ENCODE measurements at places on chromosomes 13 and 19.
A peak's percentile ranks its signal among the peaks of the same experiment; 100 is the strongest.

DNA sequence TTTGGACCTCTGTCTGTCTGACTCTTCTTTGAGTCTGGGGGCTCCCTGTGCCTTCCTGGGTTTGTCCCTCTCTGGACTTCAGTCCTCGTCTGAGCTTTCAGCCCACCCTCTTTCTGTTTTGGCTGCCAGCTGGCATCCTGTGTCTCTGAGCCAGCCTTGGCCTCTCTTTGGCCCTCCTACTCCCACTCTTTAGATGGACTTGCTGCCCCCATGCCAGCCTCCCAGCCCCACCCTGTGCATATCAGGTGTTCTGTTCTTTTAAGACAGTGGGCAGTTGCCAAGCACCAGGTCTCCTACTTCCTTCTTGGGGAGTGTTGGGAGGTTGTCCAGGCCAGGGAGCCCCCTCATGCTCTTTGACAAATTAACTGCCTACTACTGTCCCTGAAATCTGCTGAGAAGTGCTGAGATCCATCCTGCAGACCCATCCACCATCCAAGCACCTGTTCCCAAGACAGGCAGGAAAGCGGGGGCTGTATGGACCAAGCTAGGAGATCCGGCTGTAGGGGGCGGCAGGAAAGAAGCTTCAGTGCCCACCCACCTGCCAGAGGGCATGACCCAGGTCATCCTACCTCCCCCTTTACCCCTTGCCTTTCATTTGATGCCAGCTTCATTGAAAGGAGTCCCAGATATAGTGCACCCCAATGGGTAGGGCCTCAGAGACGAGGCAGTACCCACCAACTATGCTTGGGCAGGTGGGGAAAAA lies 9.6 kb downstream of the CIC start:
- no peak for DNase-seq

GRCh38 chr19:51719251-51719988 lies 4.4 kb downstream of the HAS1 start:
- no peak for DNase-seq

DNA sequence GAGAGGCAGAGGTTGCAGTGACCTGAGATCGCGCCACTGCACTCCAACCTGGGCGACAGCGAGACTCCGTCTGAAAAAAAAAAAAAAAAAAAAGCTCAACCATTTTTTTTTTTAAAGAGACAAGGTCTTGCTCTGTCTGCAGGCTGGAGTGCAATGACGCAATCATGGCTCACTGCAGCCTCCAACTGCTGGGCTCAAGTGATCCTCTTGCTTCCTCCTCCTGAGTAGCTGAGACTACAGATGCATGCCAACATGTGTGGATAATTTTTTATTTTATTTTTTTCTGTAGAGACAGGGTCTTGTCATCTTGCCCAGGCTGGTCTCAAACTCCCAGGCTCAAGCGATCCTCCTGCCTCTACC lies 10.3 kb downstream of the EHD2 start:
- DNase-seq, result peak; percentile 92

DNA sequence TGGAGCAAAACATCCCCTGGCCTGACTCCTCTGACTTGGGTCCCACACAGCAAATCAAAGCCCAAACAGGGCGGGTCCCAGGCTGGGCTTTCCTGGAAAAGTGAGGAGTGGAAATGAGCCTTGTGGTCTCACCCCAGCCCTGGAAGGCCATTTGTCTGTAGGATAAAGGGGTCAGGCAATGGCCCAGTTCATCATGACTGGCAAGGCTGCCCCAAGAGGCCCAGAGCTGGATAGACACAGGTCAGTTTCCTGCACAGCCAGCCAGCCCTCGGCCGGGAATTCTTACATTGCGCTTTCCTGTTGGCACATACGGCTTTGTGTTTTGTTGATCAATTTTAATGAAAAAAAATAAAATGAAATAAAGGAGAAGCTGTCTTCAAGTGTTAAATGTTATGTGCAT lies 174.3 kb downstream of the TSHZ3 start:
- no peak for DNase-seq

DNA sequence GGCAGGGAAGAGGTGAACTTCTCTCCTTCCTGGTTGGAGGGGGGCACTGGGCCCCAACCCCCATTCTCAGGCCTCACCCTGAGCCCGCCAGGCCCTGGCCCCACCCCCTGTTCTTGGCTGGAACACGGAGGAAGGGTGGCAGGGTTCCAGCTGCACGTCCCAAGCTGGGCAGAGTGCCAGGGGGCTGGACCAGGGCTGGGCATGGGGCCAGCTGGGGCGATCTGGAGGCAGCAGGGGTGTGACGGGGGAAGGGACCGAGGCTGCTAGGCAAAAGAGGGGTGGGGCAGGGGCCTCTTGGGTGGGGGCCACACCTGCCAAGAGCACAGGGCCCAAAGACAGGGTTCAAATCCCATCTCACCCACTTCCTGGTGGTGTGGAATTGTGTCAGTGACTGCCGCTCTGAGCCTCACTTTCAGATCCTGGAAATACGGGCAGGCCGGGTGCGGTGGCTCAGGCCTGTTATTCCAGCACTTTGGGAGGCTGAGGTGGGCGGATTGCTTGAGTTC lies 2.2 kb downstream of the HIF3A start:
- DNase-seq, result peak; percentile 83

- no peak for DNase-seq
Measured at GRCh38 chr13:47546391-47547225, 454.5 kb downstream of the SUCLA2 start.

GRCh38 chr19:6113616-6114188 lies 3.4 kb upstream of the RFX2 start:
- no peak for DNase-seq

DNA sequence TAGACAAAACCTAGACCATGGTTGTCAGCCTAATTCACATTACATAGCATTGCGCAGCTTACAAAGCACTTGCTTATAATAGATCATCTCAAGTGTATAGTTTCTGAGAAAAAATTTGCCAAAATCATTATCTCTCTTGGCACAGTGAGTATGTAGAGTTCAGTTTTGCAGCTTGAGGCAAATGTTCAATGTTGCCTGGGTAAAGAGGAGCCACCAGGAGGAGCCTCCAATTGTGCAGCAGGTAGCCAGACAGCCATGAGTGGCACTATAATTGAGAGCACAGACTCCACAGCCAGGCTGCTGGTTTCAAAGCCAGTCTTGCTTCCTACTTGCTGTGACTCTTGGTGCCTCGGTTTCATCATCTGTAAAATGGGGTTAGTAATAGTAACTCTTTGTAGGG lies 24.0 kb upstream of the OLFM4 start:
- peak; percentile 37 for DNase-seq

DNA sequence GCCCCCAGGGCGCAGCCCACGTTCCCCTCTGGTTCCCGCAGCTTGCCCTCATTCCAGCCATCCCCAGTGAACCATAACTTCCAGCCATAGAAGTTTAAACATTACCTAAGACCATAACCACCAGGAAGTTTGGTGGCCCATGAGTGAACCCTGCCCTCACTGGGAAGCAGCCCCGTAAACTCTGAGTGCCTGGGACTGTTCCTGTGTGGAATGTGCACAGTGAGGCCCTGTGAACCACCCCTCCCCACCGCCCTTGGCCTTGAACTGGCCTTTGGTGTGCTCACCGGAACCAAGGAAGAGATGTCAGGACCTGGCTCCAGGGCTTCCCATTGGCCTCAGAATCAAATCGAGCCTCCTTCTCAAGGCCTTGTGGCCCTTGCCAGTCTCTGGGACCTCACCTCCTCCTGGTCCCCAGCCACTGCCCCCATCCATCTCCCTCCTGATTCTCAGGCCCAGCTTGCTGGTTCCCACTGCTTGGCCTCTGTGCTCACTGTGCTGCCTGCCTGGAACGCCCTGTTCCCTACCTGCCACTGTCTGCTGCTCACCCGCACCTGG lies 46.5 kb downstream of the DNM2 start:
- no peak for DNase-seq

DNA sequence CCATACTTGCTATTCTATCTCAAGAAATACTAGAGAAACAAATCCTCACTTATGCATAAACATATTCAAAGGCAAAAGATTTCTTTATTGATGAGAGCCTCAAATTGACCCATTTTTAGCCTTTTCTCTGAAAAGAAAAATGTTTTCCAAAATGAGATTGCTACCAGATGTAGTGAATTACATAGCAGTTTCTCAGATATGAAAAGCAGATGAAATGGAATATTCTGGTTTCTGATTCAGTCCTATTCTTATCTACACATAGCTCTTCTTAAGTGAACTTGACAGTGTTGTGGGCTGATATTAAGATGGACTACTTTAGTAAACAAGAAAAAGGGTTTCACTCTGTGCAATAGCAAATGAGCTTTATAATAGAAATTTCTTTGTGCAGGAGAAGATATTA lies 183.5 kb downstream of the DNAJC15 start:
- DNase-seq, result no peak

GRCh38 chr13:51643882-51644281 lies 59.6 kb downstream of the WDFY2 start:
- peak; percentile 61 for DNase-seq

DNA sequence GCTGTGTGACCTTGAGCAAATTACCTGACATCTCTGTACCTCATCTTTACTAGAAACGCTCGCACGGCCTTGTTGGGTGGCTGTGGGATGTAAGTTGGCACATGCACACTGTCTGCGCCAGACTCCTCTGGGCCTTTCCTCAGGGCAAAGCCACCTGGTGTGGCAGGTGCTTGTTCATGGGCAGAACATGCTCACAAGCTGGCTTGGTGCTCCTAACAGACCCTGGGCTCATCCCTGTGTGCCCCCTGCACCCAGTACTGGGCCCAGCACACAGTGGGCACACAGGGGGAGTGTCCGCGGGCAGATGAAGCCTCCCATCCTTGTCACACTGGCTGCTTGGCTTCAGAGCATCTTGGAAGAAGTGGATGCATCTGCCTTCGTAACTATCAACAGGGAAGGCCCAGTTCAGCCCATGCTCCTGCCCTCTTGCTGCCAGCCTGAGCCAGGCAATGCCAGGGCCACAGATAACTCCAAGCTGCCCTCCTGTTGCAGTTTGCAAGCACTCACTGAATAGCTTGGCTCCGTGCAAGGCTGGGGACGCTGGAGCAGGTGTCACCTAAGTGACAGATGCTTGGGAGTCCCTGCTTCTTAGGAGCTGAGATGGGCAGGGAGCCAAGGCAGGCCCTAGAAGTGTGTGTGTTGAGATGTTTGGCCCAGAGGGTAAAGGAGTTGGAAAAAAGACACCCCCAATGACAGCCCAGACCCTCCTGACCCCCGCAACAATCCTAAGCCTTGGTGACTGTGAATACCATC lies 123.9 kb downstream of the TUBA3C start:
- DNase-seq, result no peak

DNA sequence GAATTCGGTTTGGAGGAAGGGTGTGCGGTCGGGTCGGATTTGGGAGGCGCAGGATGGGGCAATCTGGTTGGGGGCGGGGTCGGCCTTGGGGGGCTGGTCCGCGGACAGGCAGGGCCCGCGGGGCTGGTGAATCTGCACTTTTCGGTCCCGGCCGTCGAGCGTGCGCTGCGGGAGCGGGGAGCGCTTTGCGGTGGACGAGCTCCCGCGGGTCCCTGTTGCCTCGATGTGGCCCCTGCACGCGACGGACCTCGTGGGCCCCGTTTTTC lies 11.9 kb downstream of the PEAK3 start:
- DNase-seq, result peak; percentile 36

All from DMS53 (cell line).